SK-N-SH (cell line): ENCODE measurements at places on chromosomes 1 and 21. TPM values are rescaled to one million over a fixed set of nuclear protein-coding genes. Genes with fewer than 3 reads are reported as not detected.

The OR2T12 gene
- polyA plus RNA-seq: not detected in 2 replicates

- no peak for DNase-seq
These were observed 11.7 kb downstream of the PDIK1L start for GRCh38 chr1:26122988-26123973.

The OR2T2 gene
- polyA plus RNA-seq: not detected in 2 replicates

GRCh38 chr1:74618974-74619373 lies 54.6 kb downstream of the ERICH3 start:
- DNase-seq: no peak

The PLCH2 gene
- polyA plus RNA-seq: 0.08 and 0.18 TPM in 2 replicates

The MYOG gene
- not detected in 2 replicates for polyA plus RNA-seq
